Frontal cortex (tissue), 4 donors: ENCODE measurements at places on chromosomes 3 and 15. TPM values are rescaled to one million over a fixed set of nuclear protein-coding genes. Genes with fewer than 3 reads are reported as not detected.

- DNase-seq: no peak
Measured at GRCh38 chr3:55538158-55538557, 51.1 kb upstream of the WNT5A start.

EPHB1 gene
- 16.7 TPM for total RNA-seq

CORO2B gene
- 19.2 TPM for total RNA-seq

ZNF148 gene
- 106 TPM for total RNA-seq

- no peak for DNase-seq
Measured at GRCh38 chr3:86976219-86976618, 14.7 kb downstream of the VGLL3 start.

ARL13B gene
- total RNA-seq: 18.3 TPM
